ENCODE measurements at places on chromosomes 3 and 15.
A peak's percentile ranks its signal among the peaks of the same experiment; 100 is the strongest.

DNA sequence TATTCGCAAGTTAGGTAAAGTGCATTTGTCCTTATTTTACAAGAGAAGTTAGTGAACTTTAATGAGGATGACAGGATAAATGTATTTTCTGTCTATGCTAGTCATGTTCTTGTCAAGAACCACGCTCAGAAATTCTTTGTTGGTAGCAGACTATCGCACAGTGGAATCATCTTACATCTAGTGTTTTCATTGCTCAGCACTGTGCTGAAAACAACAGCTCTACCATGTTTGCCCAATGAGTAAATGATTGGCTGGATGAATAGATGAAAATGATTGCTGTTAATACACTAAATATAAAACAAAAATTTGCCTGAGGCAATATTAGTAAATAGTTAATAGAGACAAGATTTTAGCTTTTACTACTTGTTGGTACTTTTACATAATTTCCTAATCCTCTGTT, 265.3 kb upstream of the GOLIM4 start:
- DNase-seq = no peak

DNA sequence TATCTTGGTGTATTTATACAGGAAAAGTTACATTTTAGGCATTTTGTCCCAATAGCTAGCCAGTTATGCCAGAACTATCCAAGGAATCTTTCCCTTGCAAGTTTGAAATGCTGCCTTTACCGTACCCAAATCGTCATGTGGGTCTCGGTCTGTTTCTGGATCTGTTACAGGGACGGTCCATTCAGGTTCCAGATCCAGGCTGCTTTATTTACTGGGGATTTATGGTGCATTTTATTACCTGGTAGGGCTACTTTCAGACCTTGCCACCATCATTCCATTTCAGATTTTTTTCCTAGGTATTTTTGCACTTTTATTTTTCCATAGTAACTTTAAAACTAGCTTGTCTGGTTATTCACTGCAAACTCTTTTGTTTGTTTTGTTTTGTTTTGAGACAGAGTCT, 186.5 kb downstream of the NSMCE3 start:
- no peak for DNase-seq

DNA sequence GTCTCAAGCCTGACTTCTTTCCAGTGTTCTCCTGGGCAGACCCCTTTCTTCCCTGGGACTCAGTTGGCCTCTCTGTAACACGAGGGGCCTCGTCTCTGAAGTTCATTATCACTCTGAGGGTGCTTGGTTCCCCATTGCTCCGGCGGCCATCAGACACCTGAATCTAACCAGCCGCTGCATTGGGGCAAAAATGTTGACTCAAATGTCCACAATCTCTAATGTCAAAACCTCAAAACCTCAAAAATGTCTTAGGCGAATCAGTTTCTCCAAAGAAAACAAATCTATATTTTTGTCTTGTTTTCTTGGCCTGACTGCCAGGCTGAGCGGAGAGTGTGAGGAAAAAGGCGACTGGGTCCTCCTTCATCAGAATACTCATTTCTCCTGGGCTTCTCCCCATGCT, 220.7 kb downstream of the VPS13C start:
- no peak for DNase-seq

GRCh38 chr15:100726070-100726420, 123.7 kb downstream of the ASB7 start:
- DNase-seq = no peak

DNA sequence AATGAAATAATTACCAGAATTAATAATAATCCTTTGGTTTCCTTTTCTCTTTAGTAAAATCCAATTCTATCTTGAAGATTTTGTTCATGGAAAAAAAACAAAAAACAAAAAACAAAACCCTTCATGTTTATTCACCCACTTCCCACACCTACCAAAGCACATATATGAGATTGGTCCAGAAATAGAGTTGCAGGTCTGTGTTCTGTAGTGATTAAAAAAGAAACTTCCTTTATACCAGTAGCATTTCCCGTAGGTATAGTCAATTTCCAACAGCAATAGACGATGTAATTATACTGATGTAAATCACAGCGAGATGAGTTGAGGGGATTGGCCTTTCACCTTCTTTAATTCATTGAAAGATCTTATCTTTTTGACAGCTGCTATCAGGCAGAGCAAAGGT, 194.6 kb downstream of the SOX2 start:
- no peak for DNase-seq

GRCh38 chr3:15390460-15390859, 36.9 kb downstream of the METTL6 start:
- no peak for DNase-seq

DNA sequence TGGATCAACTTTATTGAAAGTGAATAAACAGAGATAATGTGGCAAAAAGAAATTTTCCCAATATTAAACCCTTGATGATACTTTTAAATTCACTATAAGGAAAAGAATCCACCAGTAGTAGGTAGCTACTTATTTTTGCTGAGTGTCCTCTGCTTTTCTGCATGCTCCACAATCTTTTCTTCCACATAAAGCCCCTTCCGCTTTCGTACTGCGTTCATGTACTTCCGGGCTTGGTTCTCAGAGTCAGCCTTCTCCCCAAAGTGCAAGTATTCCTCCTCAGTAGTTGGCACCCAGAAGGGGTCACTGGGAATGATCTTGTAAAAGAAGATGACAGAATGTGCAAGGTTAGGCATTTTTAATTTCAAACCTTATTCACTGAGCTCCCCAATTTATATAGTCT, 84.4 kb upstream of the MEX3B start:
- no peak for DNase-seq

DNA sequence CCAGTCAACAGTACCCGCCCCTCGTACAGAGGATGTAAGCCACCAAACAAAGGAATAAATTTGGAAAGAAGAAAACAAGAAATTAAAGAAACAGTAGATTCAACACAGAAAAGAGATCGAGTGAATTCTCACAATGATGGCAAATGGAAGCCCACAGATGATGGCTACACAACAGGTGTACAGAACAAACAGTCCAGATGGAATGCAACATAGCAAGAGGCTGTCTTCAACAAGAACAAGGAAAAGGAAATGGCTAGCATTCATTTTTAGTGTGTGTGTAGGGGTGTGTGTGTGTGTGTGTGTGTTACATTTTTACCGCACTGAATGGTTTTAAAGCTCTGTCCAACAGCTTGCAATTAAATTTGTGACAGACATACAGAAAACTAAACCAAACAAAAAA, 12.9 kb downstream of the NEDD4 start:
- no peak for DNase-seq

DNA sequence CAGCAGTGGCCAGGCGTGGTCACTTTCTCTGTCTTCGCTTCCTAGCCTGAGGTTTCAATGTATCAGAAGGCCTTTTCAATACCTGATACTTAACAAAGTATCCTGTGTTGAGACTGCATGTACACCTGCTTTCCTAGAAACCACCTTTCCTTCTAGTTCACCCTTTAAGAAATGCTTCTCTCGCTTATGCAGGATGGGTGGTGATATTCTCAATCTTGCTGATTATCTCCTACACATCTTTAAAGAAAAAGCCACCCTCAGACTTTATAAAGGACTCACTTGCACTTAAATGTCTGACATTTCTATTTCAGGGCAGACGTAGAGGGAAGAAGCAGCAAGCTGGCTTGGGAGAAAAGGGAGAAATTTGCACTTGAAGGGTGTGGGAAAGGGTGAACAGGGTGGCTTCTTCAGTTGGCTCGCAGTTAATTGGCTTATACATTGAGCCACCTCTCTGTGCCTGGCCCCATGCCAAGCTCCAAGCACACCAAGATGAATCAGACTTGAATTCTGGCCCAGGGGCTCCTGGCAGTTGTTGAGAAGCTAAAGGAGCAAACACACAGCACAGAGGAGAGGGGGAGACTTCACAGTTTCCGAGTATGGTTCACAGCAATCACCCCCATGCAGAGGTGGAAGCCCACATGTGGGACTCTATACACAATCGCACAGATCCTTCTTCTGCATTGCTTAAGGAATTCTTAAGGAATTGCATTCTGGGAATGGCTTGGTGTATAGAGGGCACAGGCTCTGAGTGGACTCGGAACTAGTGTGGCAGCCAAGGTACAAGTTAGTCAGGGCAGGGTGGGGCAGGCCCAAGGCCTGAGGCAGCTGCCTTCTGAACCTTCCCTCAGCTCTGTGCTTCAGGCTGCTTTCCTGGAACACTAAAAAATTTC, 1.3 kb downstream of the ARL6IP5 start:
- DNase-seq = peak; percentile 54

- no peak for DNase-seq
Measured at GRCh38 chr3:188801393-188801792, 370.4 kb upstream of the TPRG1 start.

- no peak for DNase-seq
Measured at GRCh38 chr3:197539651-197540051, 16.1 kb downstream of the BDH1 start.

DNA sequence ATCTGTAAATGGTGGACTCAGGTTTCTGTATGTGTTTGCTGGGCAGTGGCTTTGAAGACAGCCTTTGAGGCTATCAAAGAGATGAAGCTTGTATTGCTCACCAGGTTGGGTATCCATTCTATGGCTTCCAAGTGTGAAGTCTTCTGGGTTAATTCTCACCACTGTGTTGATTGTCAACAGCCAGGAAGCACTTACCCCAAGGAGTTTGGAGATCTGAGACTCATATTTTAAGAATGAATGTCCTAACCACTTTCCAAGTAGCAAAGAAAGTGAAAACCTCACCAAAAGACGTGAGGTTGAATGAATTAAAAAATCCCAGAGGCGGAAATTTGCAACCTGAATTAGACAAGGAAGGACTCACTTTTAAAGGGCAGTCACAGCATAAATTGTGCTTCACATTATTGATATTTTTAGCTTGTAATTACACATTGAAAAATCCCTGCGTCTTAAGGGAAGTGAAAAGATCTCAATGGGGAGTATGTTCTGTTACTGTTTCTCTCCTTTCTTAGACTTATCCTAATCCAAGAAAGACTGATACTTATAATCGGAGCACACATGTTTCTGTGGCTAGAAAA, 304.0 kb upstream of the TPRG1 start:
- no peak for DNase-seq

DNA sequence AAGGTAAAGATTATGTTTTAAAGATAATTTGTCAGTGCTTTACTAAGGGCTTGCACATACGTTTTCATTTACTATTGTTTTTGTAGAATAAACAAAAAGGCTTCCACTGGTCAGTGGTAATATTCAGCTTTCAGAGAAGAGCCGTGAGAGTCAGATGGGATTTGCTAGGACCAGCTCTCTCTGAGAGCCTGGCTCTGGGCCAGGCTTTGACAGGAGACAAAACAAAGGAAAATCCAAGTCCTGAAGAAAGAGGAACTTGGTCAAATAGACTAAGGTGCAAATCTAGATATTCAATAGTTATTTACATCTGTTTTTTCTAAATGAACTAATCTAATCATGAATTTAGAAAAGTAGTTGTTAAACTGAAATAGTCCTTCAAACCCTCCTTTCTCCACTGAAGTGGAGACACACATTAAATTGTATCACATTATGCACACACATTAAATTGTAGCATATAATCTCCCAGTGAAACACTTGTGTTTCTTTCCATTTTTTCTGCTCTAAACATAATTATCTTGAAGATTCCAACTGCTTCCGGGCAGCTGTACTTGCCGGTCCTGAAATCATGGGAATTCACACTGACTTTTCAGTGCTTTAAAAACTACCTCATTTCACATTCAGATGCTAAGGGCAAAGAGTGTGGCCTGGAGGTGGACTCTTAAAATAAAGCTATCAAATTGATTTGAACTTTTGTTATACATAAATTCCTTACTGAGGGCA, 55.1 kb upstream of the FILIP1L start:
- DNase-seq = no peak

GRCh38 chr15:55916666-55917409, 76.6 kb downstream of the NEDD4 start:
- DNase-seq = no peak

DNA sequence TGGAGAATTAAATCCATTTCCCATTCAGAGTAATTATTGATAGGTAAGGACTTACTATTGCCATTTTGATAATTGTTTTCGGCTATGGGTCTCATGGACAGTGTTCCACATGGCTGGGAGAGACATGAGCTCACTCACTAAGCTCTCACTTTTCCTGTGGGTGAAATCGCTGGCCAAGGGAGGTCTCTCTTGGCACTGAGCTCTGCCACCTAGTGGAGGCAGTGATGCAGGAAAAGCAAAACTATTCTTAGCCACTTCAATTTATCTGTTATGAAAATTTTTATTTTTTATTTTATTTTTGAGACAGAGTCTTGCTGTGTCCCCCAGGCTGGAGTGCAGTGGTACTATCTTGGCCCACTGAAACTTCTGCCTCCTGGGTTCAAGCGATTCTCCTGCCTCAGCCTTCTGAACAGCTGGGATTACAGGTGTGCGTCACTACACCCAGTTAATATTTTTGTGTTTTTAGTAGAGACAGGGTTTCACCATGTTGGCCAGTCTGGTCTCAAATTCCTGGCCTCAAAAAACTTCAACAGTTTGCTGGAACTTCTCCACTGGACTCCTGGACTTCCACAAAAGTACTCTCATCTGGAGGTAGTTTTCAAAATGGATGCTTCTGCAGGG, 4.7 kb upstream of the RNF13 start:
- peak; percentile 37 for DNase-seq

DNA sequence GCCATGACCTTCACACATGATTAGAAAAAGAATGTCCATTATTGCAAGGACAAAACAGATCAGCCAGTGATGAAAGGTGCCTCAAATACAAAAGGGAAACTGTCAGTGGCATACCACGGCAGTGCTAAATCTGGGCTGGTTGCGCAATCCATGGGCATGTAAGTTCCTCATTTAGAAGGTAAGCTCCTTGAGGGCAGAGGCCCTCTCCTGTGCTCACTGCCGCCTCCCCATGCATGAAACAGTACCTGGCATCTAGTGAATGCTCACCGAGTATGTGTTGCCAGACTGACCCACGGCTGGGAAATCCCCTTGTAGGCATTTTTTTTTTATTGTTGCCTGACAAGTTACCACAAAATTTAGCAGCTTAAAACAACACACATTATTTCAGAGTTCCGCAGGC, 312.1 kb upstream of the CHRM5 start:
- no peak for DNase-seq

GRCh38 chr3:190321789-190322603, at the start of gene CLDN1:
Gene CLDN1, minus strand, starts transcription at chr3:190322446. Its CDS starts 240 bp downstream, at chr3:190322206.
- peak; percentile 47 for DNase-seq

DNA sequence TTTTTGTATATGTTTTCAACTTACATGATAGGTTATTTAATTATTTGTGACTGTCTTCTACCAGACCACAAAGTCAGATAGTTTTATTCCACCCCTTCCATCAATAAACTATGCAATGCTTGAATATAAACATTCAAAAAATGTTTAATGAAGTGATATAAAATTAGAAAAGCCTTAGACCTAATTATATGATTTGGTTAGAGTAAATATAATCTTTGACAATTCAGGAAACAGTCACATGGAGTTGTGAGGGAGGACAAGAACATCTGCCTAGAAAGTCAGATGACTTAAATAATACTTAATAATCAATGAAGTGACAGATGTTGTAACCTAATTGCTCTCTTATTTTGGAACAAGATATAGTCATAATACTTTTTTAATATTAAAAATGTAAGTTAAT, 710.3 kb downstream of the ZBBX start:
- no peak for DNase-seq
